Stimulated activated CD8-positive, alpha-beta memory T cell treated with anti-CD3 and anti-CD28 coated beads, Interleukin-4, amount 100 ng/mL, for 1 hour (primary cell): ENCODE measurements at places on chromosomes 12 and 14.

- DNase-seq: no peak
These were observed 42.9 kb downstream of the WNK1 start for GRCh38 chr12:795305-795704.

GRCh38 chr12:69578283-69578682 lies 7.0 kb upstream of the CCT2 start:
- no peak for DNase-seq

DNA sequence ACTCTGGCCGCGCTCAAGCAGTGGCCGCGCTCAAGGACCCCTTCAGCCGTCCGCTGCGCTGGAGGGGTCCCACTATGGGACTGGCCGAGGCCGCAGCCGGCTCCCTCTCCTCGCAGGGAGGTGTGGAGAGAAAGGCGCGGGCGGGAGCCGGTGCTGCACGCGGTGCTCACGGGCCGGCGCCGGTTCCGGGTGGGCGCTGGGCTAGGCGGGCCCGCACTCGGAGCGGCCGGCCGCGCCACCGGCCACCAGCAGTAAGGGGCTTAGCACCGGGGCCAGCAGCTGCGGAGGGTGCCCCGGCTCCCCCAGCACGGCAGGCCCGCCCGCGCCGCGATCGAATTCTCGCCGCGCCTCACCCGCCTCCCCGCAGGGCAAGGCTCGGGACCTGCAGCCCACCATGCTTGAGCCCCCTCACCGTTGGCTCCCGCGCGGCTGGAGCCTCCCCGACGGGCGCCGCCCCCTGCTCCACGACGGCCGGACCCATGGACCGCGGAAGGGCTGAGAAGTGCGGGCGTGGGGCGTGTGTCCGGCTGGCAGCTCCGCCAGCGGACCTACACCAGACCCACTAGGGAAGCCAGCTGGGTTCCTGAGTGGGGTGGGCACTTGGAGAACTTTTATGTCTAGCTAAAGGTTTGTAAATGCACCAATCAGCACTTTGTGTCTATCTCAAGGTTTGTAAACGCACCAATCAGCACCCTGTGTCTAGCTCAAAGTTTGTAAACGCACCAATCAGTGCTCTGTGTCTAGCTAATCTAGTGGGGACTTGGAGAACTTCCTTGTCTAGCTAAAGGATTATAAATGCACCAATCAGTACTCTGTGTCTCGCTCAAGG lies 49.5 kb downstream of the KLHL28 start:
- no peak for DNase-seq

DNA sequence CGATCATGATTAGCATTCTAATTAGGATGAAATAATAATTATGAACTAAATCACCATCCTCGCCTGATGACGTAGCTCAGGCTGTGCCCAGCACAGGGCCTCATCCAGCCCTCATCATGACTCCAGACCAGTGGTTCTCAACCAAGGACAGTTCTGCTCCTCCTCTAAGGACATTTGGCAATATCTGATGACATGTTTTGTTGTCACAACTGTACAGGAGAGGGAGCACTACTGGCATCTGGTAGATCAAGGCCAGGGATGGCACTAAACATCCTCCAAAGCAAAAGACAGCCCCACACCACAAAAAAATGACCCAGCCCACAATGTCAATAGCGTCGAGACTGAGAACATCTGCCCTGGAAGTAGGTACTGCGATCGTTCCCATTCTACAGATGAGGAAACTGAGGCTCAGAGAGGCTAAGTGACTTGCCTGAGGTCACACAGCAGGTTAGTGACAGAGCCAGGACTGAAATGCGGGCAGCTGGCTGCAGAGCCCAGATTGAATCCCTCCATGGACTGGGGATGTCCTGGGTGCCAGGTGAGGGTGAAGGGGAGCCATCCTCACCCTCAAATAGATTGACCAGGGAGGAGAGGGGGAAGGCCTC lies 15.5 kb downstream of the TRPV4 start:
- DNase-seq: no peak

DNA sequence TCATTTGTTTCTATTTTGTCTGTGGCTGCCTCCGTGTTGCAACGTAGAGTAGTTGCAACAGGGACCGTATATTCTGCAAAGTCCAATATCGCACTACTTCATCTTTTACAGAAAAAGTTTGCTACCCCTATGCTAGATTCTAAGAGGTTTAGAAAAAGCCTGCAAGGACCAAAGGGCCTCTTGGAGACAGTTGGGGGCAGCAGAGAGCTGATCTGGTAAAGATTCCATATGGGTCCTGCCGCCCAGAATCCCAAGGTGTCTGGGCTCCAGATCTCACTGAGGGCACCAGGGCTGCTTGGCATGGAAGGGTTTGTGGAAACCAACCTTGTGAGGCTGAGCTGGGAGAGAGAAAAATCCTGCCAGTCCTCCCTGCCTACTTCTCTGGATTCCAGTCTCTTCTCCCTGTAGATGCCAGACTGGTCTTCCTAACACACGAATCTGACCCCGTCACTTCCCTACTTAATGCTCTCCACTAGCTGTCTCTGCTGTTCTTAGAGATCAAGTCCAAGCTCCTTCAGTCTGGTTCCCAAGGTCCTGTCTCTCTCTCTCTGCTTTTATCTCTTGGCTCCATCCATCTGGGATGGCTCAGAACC lies 74.6 kb downstream of the GLRX5 start:
- no peak for DNase-seq

DNA sequence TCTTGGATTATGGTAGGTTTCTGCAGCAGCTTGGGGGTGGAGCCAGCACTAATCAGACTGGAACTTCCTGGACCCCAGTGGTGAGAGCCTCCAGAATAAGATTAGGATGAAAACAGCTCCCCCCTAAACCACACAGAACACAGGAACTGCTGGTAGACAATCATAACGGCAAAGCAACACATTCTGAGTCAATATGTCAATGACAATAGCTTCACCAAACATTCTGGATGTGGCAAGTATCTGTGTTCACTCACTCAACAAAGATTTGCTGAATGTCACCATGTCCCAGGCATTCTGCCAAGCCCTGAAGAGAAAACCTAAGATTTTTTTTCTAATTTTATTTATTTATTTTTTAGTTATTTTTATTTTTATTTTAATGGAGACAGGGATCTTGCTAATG lies 65.2 kb downstream of the LRRC74A start:
- DNase-seq: no peak

DNA sequence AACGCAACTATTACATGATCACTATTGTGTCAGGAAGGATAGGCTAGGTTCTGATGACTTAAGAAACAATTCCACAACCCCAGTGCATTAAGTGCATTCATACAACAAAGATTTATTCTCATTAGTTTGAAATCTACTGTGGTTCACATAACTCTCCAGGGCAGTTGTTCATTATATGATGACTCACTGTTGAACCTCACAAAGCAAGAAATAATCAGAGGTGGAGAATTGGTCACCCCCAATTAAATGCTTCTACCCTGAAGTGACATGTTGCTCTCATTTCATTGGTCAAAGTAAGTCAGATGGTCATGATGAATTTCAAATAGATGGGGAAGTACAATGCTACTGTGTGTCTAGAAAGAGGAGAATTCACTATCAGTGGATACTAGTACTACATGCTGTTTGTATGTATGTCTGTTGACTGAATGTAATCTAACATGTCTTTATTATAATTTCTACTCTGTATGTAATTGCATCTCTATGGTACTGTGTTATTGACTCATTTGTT lies 6.1 kb upstream of the HELB start:
- DNase-seq: no peak

GRCh38 chr12:101862245-101862644 lies 15.1 kb upstream of the DRAM1 start:
- no peak for DNase-seq

DNA sequence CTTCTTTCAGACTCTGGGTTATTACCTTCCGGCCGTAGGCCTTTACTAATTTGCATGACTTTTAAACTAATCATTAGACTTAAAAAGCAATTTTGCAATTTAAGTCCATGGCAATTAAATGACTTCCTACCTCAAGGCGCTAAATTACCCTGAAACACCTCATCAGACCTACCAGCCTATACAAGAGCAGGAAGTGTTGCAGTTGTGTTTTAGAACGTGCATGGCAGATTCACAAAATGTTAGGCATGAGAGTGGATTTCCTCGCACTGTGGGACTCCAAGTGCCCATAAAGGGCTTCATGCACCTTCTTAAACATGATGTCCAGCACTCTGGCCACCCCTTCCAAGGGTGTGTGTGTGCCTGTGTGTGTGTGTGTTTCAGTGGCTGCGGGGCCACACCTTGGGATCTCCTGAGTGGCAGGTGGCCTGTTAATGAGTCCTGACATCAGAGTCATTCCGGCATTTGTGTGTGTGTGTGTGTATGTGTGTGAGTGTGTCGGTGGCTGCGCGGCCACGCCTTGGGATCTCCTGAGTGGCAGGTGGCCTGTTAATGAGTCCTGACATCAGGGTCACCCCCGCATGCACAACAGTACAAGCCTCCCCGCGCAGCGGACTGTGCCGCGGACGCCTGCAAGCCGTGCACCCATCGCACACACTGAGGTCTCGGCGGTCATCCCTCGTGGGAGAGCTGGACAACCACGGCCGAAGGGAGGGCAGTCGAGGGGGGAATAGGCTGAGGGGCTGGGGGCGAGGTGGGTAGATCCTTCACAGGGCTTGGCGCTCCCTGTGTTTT lies 900 bp downstream of the C2CD5 start:
- no peak for DNase-seq

DNA sequence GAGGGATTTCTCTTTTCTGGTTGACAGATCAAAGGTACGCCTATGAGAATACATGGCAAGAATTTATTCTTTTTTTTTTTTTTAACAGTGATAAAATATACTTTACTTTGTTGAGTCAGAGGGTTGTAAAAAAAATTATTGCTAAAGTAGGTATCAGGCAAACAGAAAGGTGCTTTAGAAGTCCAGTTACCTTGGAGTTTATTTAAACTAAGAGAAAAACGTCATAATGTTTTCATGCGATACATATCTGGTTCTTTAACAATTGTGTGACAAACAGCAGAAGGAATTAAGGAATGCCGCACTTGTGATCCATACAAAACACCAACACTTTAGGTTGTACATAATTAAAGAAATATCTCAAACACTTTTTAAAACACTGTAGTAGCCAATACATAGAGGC lies 94.2 kb downstream of the BORCS5 start:
- no peak for DNase-seq
